Dermis microvascular lymphatic vessel endothelial cell (primary cell): ENCODE measurements at places on chromosomes 7 and 10. TPM values are rescaled to one million over a fixed set of nuclear protein-coding genes. Genes with fewer than 3 reads are reported as not detected.

DNA sequence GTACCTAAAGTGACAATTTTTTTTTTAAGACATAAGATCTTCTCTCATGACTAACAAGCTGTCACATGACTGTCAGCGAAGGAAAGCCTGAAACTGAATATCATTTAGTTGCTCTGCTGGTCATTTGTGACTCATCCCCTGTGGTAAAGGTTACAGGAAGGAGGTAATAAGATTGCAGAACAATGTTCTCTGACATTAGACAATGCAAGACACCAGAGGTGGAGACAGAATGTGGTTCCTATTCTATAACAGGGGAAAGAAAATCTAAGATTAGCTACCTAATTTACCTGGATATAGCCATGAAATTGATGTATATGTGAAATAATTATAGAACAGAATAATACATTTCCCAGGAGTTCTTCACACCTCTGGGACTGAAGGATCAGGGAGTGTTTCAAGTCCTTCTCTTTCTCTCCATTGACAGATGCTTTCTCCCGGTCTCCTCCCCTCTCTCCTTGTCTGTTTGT, 47.7 kb downstream of the LRGUK start:
- peak; percentile 82 for DNase-seq

- no peak for DNase-seq
Observed at GRCh38 chr10:15349112-15349511, 22.0 kb downstream of the FAM171A1 start.

GRCh38 chr7:139559364-139560105, 36.0 kb downstream of the CLEC2L start:
- no peak for DNase-seq

- DNase-seq, result no peak
Observed at GRCh38 chr10:125554016-125554703, 128.8 kb downstream of the TEX36 start.

The STEAP4 gene
- total RNA-seq, result not detected in 2 replicates

The ATP6V0A4 gene
- under 0.01 and 0.25 TPM in 2 replicates for total RNA-seq

DNA sequence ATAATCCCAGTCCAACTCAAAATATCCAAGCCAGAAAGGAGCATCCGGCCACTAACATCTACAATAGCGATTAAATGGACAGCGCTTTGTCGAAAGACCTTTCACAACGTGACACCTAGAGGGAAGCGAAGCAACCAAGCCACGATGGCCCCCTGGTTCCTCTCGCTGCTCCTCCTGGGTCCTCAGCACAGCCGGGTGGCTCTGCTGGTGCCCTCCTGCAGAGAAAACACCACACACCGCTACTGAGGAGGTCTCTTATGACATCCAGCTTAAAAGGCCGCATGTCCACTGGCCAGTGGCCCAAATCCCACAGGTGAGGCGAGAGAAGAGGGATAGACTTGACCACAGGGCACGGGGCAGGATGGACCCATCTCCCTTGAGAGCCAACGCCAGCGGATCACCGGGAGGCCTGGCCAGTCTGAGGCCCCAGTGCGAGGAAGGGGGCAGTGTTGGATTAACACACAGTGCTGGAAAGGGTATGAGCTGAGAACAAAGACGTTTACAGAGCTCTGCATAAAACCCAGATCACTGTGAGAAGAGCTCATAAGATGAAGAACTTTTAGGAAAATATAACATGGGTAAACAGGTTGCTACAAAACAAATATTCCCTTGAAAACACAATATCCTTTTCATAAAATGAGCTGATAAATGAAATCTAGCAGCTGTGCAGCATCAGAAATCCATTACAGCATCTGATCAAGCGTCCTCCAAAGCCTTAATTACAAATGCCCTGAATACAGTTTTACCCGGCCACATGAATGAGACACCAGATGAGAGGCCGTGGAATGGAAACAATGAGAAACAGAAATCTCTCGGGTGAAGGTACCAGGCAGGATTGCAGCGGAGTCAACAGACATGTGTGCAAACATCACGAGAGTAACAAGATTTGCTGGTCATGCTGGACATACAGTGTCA, 236.7 kb downstream of the DIP2C start:
- DNase-seq, result no peak

- peak; percentile 48 for DNase-seq
Observed at GRCh38 chr10:101840741-101841453, 2.7 kb downstream of the KCNIP2 start.

DNA sequence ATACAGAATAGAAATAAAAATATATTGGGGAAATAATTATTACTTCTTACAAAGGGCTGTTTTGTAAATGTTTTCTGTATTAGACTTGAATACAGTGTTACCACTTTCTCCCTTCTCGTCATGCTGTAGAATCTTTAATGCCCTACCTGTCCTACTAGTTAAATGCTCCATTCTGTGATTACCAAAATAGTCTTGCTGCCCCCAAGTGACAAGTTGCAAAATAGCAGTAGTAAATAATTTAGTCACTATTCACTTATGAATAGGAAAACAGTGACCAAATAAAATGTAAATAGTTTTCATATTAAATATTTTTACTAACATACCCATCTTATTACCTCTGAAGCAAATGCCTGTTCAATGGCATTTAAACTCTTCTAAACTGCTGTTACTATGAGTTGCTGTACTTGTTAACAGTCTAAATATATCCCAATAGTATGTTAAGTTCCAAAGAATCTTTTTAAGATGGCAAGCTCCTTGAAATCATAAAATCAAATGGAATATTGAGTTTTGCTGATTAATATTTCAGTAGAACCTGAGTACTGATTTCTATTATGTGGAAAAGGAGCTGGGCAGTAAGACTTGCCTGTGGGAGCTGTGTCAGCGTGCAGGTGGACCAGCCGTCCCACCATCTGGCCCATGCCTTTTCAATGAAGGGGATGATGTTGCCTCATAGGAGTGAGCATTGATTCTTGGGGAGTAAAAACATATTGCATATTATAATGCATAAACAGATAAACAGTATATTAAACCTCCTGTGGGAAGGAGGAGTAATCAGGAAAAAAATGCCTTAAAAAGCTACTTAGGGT, 18.1 kb upstream of the OIT3 start:
- DNase-seq, result peak; percentile 41

The GALNT17 gene
- total RNA-seq, result not detected in 2 replicates

- no peak for DNase-seq
Observed at GRCh38 chr10:77404810-77405209, 232.8 kb downstream of the KCNMA1 start.
